ENCODE measurements at places on chromosomes 11 and 22.

- DNase-seq = no peak
These were observed 34.5 kb downstream of the PDE2A start for GRCh38 chr11:72639502-72640375.

DNA sequence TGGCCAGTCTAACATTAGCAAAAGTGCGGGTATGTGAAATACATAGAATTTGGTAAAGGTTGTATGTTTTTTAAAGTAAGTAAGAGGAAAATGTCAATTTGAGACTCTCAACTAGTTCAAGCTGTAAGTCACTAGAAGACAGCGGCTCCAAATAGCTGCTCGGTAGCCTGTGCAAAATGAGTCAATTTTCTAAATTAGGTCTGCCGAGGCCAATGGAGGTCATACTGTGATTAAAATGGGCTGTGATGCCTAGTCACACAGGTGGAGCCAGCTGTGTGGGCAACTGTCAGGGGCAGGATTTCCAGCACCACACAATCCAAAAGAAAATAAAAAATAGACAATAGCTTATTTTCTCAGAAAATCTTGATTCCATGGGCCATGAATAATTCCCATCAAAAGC, 32.3 kb downstream of the KCNA4 start:
- DNase-seq = no peak

DNA sequence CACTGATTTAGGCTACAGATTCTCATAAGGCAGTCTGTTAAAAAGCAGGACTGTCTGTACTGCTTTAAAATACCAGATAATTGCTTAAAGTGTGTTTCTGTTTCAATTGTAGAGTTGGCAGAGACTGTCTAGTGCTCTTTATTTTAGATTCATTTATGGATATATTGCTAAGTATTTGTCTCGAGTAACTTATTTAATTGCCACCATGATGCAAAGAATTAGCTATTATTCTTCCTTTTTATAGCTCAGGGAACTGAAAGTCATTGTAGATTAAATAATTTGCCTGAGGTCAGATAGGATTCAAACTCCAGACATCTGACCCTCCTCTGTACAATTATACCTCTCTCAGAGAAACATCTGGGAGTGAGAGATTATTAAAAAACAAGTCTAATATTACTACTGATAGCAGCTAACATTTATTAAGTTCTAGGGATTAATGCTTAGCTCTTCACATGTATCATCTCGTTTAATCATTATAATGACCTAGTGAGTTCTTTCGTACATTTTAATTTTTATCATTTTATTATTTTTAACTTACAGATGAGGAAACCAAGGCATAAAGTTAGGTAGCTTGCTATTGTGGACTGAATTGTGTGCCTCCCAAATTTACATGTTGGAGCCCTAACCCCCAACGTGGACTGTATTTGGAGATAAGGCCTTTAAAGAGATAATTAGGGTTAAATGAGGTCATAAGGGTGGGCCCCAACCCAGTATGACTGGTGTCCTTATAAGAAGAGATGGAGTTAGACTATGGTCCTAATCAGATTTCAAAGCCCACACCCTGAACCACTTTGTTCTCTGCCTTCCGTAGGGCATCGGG, 19.7 kb upstream of the RAG2 start:
- DNase-seq = no peak

GRCh38 chr11:69808667-69809086, 10.5 kb downstream of the FGF3 start:
- DNase-seq = no peak

GRCh38 chr11:112352907-112353306, 92.2 kb upstream of the PLET1 start:
- DNase-seq = no peak

- no peak for DNase-seq
These were observed 12.6 kb downstream of the PARVA start for GRCh38 chr11:12389676-12390657.

- DNase-seq = no peak
These were observed 142.3 kb downstream of the IGLL1 start for GRCh38 chr22:23437779-23438178.

Measured in stimulated activated CD4-positive, alpha-beta T cell treated with anti-CD3 and anti-CD28 coated beads, Interleukin-12 subunit alpha, Interleukin-12 subunit beta, amount 100 ng/mL, for 48 hours (primary cell).